Activated CD4-positive, alpha-beta T cell treated with anti-CD3 and anti-CD28 coated beads, Interleukin-2, amount 50 U/mL, for 24 hours (primary cell): ENCODE measurements at places on chromosomes 3 and 15.

- DNase-seq: no peak
Observed at GRCh38 chr15:35329521-35329961, 216.4 kb downstream of the DPH6 start.

GRCh38 chr15:41928637-41929620 is 35.1 kb upstream of the SPTBN5 start:
- DNase-seq: no peak

DNA sequence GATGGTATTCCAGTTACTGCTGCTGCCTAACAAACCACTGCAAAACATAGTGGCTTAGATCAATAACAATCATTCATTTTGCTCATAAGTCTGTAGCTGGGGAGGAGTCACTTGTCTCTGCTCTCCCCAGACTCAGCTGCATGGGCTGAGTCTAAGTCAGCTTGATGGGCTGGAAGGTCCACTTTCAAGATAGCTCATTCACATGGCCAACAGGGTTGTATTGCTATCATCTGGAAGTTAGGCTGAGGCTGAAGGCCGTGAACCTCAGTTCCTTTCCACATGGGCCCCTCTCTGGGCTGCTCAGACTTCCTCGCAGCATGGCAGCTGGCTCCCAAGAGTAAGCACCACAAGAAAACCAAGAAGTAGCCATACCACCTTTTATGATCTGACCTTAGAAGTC is 28.7 kb upstream of the BFSP2 start:
- no peak for DNase-seq

DNA sequence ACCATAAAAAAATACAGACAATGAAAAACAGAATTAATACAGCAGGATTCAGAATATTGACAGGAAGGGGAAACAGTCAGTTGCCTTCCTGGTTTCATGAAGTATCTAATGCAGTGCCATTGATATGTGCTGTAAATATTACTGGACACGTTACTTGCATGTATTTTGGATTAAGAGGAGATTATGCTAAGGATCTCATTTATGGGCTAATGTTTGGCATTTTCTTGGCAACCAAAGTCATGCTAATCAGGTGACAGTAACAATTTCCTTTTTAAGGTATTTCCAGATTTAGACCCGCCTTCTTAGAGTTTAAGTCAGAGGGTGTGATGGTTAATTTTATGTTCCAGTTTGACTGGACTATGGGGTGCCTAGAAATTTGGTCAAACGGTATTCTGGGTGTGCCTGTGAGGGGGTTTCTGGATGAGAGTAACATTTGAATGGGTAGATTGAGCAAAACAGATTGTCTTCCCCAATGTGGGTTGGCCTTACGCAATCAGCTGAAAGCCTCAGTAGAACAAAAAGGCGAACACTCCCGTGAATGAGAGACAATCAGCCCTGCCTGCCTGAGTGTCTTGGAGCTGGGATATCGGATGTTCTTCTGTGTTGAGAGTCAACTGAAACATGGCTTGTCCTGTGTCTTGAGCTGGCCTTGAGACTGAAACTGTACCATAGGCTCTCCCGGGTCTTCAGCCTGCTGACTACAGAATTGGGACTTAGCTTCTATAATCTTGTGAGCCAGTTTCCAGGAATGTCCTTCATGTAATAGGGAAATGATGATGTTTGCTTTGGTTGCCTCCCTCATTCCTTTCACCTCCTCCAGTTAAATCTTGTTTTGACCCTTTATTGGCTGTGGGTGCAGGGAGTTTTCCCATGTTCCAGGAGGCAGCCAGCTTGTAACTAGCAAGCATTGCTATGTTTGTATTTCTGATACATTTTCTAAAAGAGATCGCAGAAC is 10.5 kb downstream of the SQOR start:
- no peak for DNase-seq

GRCh38 chr15:101810876-101811275 is 1.1 kb upstream of the OR4F15 start:
- DNase-seq: no peak

- no peak for DNase-seq
Observed at GRCh38 chr3:40705663-40706062, 180.9 kb downstream of the ZNF621 start.

DNA sequence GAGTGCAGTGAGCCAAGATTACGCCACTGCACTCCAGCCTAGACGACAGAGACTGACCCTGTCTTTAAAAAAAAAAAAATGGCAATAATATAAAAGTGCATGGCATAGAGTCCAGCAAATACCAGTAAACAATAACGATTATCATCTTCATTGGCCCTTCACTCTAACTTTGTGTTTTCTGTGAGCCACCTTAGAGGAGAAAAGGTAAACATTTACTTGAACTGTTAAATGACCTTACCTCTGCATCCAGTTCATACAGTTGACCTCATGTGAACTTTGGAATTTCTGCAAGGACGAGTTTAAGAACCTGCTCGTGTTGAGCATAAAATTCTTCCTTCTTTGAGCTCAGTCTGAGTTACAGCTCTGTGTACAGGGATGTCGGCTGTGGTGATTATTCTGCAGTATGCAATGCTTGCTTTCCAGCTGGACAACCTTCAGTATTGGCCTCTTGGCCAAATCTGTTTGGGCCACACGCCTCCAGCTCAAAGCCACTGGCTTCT is 56.6 kb downstream of the RLBP1 start:
- DNase-seq: no peak

GRCh38 chr3:172604895-172605646 is 81.8 kb upstream of the TNFSF10 start:
- no peak for DNase-seq

DNA sequence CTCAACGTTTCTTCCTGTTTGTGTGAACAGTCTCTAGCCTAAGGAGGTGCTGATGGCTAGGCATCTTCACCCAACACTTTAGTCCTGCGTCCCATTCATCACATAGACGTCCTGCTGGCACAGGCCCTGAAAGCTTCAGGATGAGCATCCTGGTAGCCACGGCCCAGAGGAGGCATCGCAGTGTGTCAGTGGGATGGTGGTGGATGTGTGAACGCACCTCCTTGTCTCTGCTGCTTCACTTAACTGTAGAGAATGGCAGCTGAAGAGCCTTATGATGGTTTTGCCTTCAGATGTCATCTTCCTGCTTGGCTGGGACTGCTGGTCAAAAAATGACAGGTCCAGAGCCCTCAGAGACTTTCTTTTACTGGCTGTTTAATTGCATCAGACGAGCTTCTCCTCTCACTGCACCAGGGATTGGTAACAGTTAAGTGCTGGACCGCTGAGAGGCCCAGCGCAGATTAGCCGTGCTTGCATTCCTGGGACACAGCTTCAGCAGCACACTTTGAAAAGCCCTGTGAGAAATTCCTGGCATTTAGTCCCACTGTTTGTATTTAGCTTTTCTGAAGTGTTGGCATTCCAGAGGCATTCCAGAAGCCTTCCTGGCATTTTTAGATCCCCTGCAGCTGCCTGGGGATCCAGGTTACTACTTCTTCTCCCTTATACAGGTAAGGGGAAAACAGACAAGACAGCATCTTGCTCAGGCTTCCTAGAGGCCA is 132.4 kb upstream of the PLXNA1 start:
- no peak for DNase-seq

- DNase-seq: no peak
Observed at GRCh38 chr3:126295407-126295939, 61.7 kb downstream of the KLF15 start.

DNA sequence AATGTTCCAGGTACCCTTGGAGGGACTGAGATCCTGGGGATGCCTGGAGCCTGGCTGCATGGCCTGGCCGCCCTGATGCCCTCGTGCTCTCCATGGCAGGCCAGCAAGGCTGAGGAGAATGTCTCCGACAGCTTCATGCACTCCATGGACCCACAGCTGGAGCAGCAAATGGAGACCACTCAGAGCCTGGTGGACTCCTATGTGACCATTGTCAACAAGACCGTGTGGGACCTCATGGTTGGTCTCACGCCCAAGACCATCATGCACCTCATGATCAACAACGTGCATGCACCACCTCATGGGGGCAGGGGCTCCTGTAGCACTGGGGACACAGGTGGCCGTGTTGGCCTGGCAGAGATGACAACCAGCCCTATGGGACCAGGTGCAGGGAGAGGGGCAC is 19.7 kb downstream of the GOLGA6A start:
- no peak for DNase-seq

- DNase-seq: no peak
Observed at GRCh38 chr3:57354768-57355167, 62.3 kb upstream of the ASB14 start.

DNA sequence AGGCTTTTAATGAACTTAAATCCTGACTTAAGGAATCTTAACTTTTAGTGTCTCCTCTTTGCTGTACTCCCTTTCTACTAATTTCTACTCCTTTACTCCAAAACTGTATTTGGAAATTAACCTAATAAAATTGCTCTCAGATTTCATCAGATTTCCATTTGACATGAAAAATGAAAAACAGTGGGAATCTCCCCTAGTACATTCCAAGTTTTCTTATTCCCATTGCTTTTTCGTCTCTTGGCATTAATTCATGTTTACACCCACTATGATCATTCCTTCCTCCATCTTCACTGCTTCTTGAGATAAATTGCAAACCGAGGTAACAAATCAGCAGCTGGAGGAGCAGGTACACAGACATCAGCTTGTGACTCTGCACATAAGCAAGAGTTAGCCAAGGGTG is 208.7 kb downstream of the VGLL3 start:
- no peak for DNase-seq

GRCh38 chr3:131922356-131922755 is 112.5 kb downstream of the CPNE4 start:
- DNase-seq: no peak

DNA sequence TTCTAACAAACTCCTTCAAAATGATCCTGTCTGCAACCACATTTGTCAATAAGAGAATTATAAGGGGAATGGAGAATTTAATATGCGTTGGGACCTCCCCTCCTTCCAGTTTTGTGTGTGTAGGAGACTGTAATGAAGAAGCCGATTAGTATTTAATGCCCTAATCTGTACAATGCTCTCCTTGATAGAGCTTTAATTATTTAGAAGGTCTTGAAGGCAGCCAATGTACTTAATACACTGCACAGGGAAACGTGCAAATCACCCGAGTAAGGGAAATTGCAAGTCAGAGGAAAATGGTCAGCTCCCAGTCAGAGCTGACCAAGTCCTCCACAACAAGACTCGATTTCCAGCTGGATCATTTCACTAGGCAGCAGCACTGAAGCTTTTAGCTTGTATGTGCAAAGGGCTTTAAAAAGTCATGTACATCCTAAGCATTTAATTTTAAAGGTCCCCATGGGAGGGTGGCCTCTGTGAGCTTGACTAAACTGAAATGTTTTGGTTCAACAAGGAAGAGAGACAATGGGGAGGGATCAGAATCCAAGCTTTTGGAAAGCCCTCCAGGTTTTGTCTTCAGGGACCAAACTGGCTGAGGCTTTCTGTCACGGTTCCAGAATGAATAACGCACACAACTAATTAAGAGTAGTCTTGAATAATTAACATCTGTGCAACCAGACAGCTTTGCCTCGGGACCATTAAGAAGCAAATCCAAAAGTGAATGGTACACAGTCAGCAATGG is 159.8 kb upstream of the MITF start:
- DNase-seq: no peak

DNA sequence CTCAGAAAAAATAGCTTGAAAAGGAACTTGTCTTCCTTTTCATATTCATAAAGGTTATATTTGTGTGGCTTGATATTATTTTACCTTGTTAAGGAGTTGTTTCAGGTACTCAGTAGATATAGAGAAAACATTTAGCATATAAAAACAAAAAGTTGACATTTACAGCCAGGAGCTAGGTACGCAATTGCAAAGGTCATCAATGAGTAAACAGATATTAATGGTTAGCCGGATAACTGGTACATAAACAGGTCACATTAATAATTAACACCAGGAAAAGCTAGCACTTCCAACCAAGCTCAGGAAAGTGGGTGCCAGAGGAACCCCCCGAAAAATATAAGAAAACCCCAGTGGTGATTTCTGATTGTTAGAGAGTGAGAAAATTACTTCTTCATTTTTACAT is 146.6 kb upstream of the NR2F2 start:
- no peak for DNase-seq

GRCh38 chr3:187228740-187229139 is 31.5 kb downstream of the RTP1 start:
- DNase-seq: no peak

GRCh38 chr3:189950258-189950657 is 170.4 kb downstream of the P3H2 start:
- DNase-seq: no peak

DNA sequence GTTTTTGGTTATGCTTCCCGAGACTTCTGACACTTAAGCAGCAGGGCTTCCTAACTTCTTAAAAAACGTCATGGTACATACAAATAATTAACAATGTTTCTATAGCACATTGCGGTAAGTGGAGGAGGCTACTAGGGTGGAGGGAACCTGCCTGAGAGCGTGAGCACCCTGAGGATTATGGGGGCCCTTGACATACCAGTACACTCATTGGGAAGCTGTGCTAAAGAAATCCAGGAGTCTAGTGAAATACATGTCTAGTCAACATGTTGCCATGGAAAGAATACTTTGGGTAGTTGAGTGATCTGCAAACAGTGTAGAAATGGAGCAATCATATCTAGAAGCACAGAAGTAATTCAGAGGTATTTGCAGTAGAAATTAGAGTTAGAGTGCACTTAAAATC is 39.2 kb upstream of the MAPKBP1 start:
- no peak for DNase-seq

- DNase-seq: no peak
Observed at GRCh38 chr15:85676342-85677098, 118.2 kb downstream of the KLHL25 start.

DNA sequence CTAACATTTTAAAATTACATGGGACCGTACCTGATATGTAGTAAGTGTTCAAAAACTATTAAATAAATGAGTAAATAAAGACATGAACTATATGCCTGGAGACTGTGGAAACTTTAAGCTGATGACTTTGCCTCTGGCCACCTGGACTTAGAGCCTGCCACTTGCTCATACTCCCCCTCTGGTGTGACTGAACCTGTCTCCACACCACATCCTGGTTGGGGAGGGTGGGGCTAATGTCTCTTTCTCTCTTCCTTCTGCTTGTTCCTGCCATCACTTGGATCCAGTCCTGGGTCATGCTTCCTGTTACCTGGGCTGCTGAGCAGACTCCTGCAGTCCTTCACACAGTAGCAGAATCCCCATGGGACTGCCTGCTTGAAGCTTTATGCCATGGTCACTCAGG is 8.2 kb upstream of the TMEM158 start:
- no peak for DNase-seq

GRCh38 chr3:58214484-58215316 is 3.9 kb upstream of the DNASE1L3 start:
- peak; percentile 25 for DNase-seq

- no peak for DNase-seq
Observed at GRCh38 chr3:130692455-130692854, 54.2 kb downstream of the PIK3R4 start.

DNA sequence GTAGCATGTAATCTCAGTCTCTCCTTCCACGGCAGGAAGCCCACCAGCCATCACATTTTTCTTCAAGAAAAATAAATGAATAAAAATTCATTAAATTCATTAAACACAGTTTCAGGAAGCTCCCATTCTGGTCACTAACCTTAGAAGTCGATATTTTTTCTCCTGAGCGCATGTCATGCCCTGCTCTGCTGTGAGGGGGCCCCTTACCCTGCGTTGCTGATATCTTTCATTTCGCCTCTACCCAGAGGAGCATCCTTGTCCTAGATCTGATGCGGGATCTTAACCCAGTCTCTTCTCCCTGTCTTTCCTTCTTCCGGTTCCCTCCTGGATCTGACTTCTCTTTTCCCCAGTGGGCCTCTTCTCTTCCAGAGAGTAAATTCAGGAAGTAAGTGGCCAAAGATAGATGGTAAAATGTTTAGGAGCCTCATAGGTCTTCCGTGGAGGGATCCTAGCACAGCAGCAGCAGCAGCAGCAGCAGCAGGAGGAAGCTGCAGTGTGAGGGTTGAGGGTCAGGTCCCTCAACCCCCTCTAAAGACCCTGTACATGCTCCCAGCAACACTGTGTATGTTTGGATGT is 1.4 kb upstream of the ILDR1 start:
- DNase-seq: no peak
